ENCODE measurements at places on chromosomes 1 and 21.
A peak's percentile ranks its signal among the peaks of the same experiment; 100 is the strongest.

DNA sequence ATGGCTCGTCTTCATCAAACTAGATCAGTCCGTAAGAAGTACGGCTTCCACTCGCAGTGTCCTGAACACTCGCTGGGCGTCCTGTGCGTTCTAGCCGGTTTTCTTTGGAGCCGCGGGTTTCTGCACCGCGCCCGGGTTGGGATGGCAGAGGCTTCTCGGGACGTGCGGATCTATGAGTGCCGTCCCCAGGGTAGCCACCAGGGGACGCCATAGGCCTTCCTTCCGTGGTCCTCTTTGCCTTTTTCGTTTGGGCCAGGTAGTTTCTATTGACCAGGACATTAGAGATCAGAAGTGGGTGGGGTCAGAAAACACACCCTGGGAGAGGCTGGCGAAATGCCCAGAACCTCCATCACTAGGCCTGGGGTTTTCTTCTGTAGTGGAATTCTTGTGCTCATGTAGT lies 273.8 kb downstream of the FAM72C start:
- no peaks in the 10 kb centered on the region for H3K4me1 ChIP-seq
- H3K36me3 ChIP-seq, result no peaks in the 10 kb centered on the region
- DNase-seq, result no peak
- no peak overlapping the region for H3K4me3 ChIP-seq

DNA sequence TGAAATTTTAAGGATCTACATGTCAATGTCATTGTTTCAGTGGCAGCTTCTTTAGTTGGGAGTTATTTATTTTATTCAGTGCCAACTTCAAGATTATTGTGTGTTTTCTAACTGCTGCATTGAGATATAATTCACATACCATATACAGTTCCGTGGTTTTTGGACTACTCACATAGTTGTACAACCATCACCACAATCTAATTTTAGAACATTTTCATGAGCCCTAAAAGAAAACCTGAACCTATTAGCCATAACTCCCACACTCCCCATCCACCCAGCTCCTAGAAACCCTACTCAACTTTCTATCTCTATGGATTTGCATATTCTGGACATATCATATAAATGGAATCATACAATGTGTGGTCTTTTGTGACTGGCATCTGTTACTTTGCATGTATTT lies 220.0 kb downstream of the LRRC40 start:
- H3K27me3 ChIP-seq, result no peaks in the 10 kb centered on the region
- DNase-seq, result no peak
- no peak overlapping the region for H3K4me3 ChIP-seq

GRCh38 chr1:107789817-107790524 lies 175.0 kb downstream of the VAV3 start:
- H3K27me3 ChIP-seq, result peaks cover 8% of the 10 kb centered on the region
- no peak overlapping the region for H3K4me3 ChIP-seq
- no peak overlapping the region for H3K27ac ChIP-seq
- H3K4me1 ChIP-seq, result no peaks in the 10 kb centered on the region
- no peaks in the 10 kb centered on the region for H3K36me3 ChIP-seq

DNA sequence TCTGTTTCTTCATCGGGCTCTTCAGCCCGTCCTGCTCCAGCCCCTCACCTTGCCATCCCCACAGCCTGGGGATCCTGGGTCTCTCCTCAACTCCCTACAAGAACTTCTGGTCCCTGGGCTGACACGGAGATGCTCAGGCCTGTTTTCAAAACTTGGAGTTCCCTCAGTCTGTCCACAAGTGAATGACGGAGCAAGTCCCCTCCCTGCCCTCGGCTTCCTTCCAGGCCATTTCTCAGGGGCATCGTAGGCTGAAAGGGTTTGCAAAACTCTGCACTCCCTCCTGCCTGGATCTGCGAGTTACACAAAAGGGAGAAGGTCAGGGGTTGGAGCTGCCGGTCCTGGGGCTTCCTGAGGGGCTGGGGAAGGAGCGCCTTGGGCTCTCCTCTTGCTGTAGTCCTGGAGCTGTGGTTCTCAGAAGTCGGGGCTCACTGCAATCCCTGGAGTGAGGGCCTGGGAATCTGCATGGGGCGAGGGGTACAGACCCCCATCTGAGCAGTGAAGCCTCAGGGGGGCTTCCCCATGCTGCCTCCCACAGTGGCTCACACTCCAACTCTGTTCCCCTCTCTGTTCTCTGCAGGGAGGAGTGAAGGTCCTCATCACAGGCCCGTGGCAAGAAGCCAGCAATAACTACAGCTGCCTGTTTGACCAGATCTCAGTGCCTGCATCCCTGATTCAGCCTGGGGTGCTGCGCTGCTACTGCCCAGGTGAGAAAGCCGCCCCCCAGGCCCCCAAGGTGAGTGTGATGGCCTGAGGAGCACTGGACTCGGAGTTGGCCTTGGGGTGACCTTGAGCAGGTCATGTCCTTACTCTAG lies 100.6 kb upstream of the VAMP3 start:
- 0 out of 2 replicates have a peak overlapping the region, but pooled peaks have one; percentile 12 for H3K27ac ChIP-seq
- no peaks in the 10 kb centered on the region for H3K36me3 ChIP-seq
- DNase-seq, result no peak
- no peak overlapping the region for H3K4me3 ChIP-seq
- H3K4me1 ChIP-seq, result peaks cover 14% of the 10 kb centered on the region

GRCh38 chr1:94768036-94768435 lies 52.1 kb upstream of the SLC44A3 start:
- H3K4me3 ChIP-seq, result no peak overlapping the region
- H3K27me3 ChIP-seq, result peaks cover 1% of the 10 kb centered on the region
- H3K4me1 ChIP-seq, result peaks cover 5% of the 10 kb centered on the region
- H3K36me3 ChIP-seq, result peaks cover 17% of the 10 kb centered on the region
- DNase-seq, result no peak

DNA sequence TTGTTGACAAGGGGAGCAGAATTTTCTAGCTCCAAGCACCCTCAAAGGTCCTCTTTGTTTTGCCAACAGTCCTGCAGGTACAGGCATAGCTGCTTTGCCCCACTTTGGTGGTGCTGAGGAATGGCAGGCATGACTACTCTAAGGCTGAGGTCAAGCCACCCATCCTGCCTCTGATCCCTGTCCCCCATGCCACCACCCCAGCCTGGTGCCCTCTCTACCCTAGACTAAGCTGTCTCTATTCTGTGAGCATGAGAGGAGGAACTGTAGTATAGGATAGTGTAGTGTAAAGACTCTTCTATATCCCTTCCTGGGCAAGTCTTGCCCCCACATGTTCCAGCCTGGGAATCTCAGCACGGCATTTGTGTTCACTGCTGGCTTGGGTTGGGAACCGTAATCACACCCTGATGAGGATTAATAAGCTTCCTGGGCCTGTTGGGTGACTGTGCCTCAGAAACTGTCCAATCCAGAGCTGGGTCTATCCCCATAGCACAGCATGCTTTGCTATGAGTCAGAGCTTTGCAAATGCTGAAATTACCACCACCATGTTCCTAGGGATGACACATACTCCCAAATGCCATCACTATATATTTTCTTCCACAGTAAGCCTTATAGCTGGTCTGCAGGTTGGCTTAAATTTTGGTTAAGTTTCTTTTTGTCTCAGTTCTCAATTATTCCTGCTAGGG lies 105.7 kb upstream of the PPP2R5A start:
- peaks cover 32% of the 10 kb centered on the region for H3K4me1 ChIP-seq
- H3K36me3 ChIP-seq, result no peaks in the 10 kb centered on the region
- H3K4me3 ChIP-seq, result peak overlapping the region; percentile 54
- peak overlapping the region; percentile 77 for H3K27ac ChIP-seq
- H3K27me3 ChIP-seq, result no peaks in the 10 kb centered on the region

DNA sequence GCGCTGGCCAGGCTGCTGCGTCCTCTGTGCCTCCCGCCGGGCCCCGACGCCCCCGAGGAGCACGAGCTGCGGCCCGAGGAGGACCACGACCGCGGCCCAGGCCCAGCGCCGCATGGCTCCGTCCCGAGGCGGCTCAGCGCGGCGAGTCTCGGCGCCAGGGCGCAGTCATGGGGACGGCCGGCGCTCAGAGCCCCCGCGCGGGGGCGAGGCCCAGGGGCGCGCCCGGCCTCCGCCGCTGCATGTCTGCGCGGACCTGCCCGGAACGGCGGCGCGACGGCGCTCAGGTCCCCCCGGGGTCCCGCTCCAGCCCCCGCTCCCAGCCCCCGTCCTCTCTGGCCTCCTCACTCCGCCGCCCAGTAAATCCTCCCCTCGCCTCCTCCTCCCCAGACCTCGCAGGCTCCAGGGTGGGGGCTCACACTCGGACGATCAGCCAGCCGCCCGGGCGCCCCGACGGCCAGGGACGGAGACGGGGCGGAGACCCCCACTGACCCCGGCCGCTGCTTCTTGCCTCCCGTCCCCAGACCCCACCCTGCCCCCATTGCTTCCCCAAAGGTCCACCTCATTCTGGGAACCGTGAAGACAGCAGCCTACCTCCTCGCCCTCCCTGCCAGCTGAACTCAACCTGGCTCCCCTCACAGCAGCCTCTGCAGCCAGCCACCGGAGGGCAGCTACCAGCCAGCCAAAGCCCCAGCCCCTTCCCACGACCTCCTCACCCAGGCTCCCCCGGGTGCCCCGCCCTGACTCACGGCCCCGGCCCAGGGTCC lies at the start of gene C1QTNF12:
TSS of gene C1QTNF12 (minus strand) at position 146 of the 764 bp plus-strand sequence. CDS start at position 114, 32 bp downstream.
- no peaks in the 10 kb centered on the region for H3K36me3 ChIP-seq
- no peak for DNase-seq
- H3K4me3 ChIP-seq, result no peak within 1 kb of the TSS
- no peak within 1 kb of the TSS for H3K27ac ChIP-seq
- H3K27me3 ChIP-seq, result peaks cover 2% of the 10 kb centered on the region

GRCh38 chr1:52601519-52601918 lies 652 bp upstream of the GPX7 start:
- peak overlapping the region; percentile 76 for H3K27ac ChIP-seq
- no peak for DNase-seq
- peaks cover 27% of the 10 kb centered on the region for H3K4me1 ChIP-seq
- no peaks in the 10 kb centered on the region for H3K36me3 ChIP-seq
- H3K4me3 ChIP-seq, result peak overlapping the region; percentile 75

DNA sequence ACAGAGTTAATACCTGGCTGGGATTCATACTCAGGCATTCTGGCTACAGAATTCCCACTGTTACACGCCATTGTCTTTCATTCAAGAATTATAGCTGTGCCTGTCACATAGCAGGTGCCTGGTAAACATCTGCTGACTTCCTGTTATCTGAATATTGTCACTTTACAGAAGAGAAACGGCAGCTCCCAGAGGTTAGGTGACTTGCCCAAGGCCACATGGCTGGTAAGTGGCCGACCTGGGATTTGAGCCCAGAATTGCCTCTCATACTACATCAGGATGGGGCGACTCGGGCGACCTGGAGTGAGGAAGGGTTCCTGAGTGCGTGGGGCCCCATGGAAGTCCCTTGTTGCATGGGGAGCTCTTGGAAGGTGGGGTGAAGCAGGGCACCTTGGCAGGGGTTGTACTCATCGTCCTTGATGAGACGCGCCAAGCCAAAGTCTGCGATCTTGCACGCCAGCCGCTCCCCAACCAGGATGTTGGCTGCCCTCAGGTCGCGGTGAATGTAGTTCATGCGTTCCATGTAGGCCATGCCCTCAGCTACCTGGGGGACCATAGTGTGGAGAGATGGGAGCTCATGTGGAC lies 10.2 kb upstream of the AHDC1 start:
- H3K27me3 ChIP-seq, result peaks cover 11% of the 10 kb centered on the region
- H3K4me1 ChIP-seq, result no peaks in the 10 kb centered on the region
- no peak overlapping the region for H3K27ac ChIP-seq
- H3K36me3 ChIP-seq, result no peaks in the 10 kb centered on the region

- no peak for DNase-seq
- H3K27me3 ChIP-seq, result no peaks in the 10 kb centered on the region
- peaks cover 28% of the 10 kb centered on the region for H3K36me3 ChIP-seq
These were observed 25.0 kb downstream of the SRSF4 start for GRCh38 chr1:29156543-29157268.

DNA sequence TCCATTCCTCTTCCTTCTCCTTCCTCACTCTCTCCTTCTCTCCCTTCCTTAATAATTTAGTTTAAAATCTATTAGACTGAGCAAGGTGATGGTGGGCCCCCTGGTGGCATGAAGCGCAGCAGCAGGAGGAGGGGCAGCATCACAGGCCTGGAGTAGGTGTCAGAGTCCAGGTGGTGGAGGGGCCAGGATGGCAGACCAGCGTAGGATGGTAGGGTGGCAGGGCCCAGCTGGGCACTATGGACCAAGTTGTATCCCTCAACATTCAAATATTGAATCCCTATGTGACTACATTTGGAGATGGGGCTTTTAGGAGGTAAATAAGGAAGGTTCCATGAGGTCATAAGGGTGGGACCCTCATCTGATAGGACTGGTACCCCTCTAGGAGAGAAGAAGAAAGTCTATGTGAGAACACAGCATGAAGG lies 61.0 kb downstream of the WDR4 start:
- peaks cover 9% of the 10 kb centered on the region for H3K27me3 ChIP-seq
- H3K27ac ChIP-seq, result no peak overlapping the region

DNA sequence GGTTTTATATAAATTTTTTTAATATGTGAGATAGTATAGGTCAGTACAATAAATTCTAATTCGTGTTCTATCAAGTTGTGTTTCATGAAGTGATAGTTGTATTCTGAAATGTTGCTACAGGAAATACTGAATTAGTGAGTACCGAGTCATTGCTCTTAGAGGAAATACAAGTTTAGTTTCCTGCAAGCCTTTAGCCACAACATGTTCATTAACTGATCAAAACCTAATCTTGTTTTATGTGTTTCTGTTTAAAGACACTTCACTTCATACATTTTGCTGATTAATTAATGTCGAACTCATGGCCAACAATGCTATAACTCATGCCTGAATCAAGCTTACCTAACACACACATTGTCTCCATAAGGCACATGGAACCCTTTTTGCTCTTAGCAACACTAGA lies 43.6 kb downstream of the LRRC7 start:
- no peaks in the 10 kb centered on the region for H3K4me1 ChIP-seq
- H3K27ac ChIP-seq, result no peak overlapping the region
- no peak for DNase-seq
- H3K4me3 ChIP-seq, result no peak overlapping the region

- no peak overlapping the region for H3K27ac ChIP-seq
- DNase-seq, result no peak
- H3K27me3 ChIP-seq, result peaks cover 2% of the 10 kb centered on the region
- H3K4me1 ChIP-seq, result peaks cover 8% of the 10 kb centered on the region
These were observed 20.5 kb upstream of the NPHP4 start for GRCh38 chr1:6012529-6013318.

DNA sequence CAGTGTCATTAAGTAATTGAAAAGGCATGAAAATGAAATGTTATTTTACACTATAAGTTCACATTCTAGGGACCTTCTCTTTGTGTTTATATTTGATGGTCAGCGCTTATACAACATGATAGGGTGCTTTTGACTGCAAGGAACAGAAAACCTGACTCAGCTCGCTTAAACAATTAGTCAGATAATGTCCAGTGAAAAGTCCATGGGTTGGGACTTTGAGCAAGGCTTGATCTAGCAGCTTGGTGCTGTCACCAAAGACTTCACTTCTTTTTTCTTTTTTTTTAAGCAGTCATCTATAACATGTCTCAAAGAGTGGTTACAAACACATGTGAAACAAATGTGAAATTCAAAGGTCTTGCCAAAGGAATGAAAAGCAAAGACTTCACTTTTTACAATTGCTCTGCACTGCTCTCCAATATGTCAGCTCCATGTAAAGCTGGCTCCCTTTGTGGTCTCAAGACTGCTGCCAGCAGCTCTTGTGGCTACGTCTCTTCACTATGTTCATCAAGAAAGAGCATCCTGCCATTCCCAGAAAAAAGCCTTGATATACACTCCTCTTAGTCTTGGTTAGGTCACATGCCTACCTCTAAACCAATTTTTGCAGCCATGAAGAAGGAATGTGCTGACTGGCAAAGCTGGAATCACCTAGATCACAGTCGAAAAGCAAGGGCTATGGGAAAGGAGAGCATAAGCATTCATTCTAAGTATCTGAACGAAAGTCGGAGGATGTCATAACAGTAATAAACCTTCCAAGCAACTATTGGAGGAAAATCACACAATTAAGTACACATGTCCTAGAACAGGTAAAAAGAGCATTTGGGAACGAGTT lies 15.2 kb downstream of the F3 start:
- peaks cover 12% of the 10 kb centered on the region for H3K27me3 ChIP-seq
- H3K27ac ChIP-seq, result peak overlapping the region; percentile 48
- peaks cover 18% of the 10 kb centered on the region for H3K36me3 ChIP-seq
- H3K4me3 ChIP-seq, result no peak overlapping the region
- DNase-seq, result no peak

Measured in HFFc6 (cell line).